ENCODE measurements at places on chromosomes 2 and 18.

DNA sequence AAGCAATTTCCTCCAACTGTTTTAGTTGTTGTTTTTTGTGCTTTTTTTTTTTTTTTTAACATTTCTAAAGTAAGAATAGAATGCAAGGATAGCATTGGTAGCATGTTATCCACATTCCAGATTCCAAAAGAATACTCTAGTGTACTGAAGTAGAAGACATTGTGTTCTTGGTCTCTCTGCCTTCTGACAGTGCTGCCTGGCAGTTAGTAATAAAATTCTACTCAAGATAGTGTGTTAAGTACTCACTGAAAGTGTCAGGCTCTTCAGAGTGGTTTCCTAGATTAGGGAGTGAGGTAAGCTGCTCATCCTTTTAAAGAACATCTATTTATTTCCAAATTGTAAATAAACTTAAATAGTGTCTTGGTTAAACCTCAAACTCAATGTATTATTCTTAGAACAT is 253.7 kb downstream of the HNMT start:
- no peak for DNase-seq

- no peak for DNase-seq
Observed at GRCh38 chr2:75071766-75072165, 113.3 kb downstream of the POLE4 start.

GRCh38 chr18:416930-417329 is 83.6 kb downstream of the COLEC12 start:
- no peak for DNase-seq

- DNase-seq = no peak
Observed at GRCh38 chr2:71704688-71705087, 251.3 kb downstream of the DYSF start.

- DNase-seq = no peak
Observed at GRCh38 chr2:112885506-112885902, 25.5 kb upstream of the IL37 start.

GRCh38 chr2:66772618-66773017 is 337.7 kb downstream of the MEIS1 start:
- no peak for DNase-seq

DNA sequence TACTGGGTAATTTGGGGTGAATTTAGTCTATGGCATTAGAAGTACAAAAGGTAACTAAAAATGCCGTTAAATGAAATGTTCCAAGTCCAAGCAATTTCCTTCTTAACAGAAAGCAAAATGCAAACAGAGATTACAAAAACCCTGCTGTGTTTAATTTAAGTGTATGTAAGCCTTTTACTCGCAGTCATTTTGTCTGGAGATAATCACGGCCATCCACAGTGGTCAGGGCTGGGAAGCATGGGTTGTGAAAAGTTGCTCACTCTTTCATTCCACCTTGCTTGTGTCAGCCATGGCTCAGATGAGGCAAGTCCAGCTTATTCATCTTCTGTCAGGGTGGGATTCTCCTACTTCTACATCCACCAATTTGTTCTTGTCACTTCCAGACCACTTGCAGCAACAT is 983.6 kb upstream of the ZEB2 start:
- DNase-seq = no peak

- no peak for DNase-seq
Observed at GRCh38 chr2:8667896-8668512, 13.9 kb upstream of the ID2 start.

- no peak for DNase-seq
Observed at GRCh38 chr2:233083782-233084181, 23.6 kb downstream of the INPP5D start.

DNA sequence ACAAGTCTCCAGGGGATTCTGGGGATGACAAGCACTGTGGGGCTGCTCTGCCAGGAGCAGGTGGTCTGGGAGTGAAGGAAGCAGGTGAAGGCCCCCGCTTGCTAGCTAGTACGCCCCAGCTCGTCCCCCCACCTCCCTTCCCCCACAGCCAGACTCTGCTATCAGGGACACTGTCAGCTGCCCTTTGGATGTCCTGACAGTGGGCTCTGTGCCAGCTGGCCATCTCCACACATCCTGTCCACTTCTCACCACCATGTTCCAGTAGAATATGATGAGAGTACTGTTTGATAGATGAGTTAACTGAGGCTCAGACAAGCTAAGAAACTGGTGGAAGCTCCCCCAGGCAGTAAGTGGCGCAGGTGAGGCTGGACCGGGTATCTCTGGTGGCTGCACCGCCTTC is 276.2 kb downstream of the CELF4 start:
- DNase-seq = no peak

DNA sequence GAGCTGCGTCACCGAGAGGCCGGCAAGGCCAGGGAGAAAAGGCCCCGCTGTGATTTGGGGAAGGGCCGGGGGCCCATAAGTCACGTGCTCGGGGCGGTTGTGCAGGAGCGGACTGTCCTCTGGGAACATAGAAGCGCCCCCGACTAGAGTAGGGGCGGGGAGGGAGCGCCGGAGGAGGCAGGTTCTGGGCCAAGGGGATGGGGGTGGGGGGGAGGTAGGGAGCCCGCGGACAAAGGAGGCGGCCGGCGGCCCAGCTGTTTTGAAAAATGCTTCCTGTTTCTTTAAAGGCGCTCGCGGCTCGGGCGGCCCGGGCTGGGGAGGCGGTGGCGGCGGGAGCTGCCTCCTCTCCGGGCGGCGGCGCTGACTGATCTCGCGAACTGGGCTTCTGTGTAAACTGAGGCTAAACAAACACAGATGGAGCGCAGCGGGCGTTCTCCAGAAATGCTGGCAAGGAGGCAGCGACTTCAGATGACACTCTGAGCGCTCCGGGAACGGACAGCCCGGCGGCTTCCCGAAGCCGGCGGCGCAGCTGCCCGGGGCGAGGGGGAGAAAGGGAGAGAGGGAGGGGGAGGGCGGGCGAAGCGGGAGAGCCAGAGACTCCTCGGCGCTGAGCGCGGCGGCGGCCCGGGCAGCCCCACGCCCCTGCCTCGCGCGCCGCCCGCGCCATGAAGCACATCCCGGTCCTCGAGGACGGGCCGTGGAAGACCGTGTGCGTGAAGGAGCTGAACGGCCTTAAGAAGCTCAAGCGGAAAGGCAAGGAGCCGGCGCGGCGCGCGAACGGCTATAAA is at the start of gene ATOH8:
Gene ATOH8, plus strand, starts transcription at position 467 of the 788 bp plus-strand sequence. Its CDS starts 199 bp downstream, at position 666.
- DNase-seq = peak; percentile 85

GRCh38 chr2:79630060-79630459 is 117.2 kb downstream of the CTNNA2 start:
- no peak for DNase-seq

DNA sequence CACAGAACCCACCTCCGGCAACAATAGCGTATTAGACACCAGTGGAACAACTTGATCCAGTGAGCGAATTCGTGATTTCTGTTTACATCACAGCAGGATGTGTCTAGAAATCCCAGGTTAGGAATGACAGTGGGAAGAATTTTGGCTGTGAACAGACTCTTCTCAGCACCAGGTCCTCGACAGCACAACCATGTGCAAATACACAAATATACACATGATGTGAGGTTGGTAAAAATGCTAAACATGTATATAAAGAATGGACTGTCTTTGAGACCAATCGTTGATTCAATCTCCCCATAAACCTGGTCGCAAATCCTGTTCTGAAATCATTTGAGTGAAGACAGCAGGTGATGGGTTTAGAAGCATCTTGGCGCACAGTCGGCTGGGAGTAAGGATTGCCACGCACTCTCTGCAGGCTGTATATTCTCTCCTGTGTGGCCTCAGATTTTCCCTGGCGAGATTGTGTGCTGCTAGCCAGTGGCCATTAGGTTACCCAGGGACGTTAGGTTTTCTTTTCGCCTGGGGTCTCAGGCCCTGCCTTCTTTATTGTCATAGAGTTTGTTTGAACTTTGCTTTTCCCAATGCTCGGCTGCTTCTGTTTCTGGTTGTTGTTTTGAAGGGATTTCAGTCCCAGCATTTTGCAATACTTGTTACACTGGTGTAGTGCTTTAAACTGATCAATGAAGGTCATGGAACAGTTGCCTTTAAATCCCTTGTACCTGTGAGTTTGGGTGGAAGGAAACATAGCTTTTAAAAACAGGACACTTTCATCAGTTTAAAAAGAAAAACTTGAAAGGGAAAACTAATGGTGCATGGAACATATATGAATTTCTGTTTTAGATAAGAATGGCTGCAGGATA is 147.3 kb downstream of the ALPK2 start:
- no peak for DNase-seq

- peak; percentile 62 for DNase-seq
Observed at GRCh38 chr2:95076705-95077529, 44.7 kb downstream of the MRPS5 start.

DNA sequence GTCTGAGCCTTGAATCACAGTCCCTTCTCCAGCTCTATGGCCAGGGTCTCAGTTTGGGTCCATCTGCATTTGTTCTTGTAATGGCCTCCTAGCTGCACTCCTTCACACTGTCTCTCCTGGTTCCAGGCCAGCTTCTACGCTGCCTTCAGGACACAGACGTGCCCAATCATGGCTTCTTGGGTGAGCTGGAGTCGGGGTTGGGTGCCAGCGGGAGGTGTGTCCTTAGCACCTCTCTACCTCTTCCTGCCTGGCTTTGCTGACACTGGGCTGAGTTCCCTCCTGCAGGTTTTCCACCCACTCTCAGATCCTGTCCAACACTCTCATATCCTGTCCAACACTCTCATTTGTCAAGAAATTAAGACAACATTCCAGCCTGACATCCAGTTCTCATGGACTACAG is 9.6 kb downstream of the TRPM8 start:
- DNase-seq = no peak

- no peak for DNase-seq
Observed at GRCh38 chr18:1488957-1489356, 584.3 kb downstream of the ADCYAP1 start.

GRCh38 chr2:55581435-55581834 is 36.0 kb downstream of the PPP4R3B start:
- no peak for DNase-seq

- DNase-seq = no peak
Observed at GRCh38 chr2:74130211-74130995, 17.3 kb downstream of the BOLA3 start.

DNA sequence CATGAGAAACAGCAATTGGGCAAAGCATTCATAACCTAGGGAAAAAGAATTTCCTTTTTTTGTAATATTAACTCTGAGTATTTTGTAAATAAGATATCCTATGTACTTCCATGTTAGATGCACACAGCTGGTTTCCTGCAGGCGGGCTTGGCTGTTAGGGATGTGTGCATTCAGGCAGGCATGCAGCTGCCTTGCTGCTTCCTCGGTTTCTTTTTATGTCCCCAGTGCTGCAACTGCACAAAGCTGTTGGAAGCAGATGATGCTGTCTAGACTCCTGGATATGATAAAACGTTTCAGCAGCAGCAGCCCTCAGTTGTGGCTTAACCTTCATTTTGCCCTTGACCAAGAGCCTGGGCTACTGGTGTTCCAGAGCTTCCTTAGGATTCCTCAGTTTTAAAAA is 89.4 kb upstream of the EML6 start:
- DNase-seq = peak; percentile 47

DNA sequence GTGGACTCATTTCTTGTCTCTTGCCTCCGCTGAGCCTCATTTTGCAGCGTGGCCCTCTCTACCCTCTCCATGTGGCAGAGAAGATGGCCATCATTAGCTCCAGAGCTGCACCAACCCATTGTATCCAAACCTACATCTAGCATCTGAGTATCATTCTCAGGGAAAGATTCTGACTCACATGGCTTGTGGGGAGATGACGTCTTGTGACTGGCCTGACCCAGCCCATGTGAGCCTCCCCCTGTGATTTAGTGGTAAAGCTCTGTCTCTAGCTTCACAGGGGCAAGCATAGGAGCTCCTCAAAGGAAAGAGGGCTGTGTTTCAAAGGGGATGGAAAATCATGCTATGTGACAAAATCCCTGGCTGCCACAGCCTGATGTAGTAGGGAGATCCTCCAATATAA is 87.4 kb upstream of the RBMS1 start:
- no peak for DNase-seq

DNA sequence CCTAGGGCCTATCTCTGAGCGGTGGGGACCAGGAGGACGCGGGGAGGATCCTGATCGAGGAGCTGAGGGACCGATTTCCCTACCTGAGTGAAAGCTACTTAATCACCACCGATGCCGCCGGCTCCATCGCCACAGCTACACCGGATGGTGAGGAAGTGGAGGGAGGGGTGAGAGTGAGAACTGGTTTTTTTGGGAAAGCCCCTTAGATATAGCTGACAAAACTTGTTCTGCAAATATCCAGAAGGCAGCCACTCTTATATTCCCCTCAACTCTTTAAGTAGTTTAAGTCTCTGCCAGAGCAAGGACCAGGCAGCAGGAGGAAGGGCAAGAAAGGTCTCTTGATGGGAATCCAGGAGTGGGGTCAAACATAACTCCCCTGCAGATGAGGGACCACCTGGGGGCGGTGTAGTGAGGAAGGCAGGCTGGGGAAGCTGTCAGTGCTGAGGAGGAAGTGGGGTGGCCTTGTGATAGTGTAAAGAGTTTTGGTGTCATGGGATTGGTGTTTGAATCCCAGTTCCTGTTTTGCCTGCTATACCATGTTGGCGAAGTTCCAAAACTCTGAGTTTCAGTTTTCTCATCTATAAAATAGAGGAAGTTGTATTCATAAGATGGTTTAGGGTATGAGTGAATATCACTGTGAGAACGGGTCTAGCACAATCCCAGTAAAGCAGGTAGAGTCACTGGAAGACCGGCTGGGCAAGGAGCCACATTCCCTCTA is 3.4 kb downstream of the NAGK start:
- DNase-seq = no peak

- DNase-seq = no peak
Observed at GRCh38 chr2:133936601-133937000, 317.3 kb upstream of the MGAT5 start.

GRCh38 chr18:38023871-38024270 is 458.3 kb upstream of the CELF4 start:
- DNase-seq = no peak

- DNase-seq = no peak
Observed at GRCh38 chr18:47935321-47936055, 5.0 kb upstream of the SMAD2 start.

DNA sequence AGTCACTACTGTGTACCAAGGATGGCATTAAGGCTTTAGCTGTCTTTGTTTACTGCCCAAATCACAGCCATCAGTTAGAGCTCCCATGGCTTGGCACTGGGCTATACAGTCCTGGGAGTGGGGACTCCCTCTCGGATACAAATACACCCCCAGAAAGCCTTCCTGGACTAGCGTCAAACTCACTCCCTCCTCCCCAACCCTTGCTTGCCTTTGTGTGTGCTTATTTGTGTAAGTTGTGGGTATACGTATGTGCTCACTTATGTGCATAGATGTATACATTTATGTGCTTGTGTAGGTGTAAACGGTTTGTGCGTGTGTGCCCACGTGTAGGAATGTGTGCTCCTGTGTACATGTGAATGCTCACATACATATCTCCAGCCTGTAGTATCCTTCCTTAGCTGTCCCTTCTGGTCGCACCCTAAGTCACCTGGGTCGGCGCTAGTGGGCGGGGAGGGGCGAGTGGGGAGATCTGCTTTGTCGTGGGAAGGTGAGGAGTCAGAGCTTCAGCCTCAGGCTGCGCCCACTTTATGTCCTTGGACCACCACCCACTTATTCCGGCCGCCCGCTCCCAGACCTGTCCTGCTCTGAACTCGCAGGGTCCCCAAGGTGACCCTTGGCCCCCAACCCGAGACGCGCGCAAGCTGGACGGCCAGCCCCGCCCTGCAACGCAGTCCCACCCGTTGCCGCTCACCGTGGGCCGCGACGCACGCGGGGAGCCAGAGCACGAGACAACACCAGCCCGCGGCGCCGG is 461 bp downstream of the PRADC1 start:
- DNase-seq = peak; percentile 38

- DNase-seq = no peak
Observed at GRCh38 chr2:114472726-114473125, 30.3 kb downstream of the DPP10 start.
